ENCODE measurements at places on chromosomes 7 and 10.

DNA sequence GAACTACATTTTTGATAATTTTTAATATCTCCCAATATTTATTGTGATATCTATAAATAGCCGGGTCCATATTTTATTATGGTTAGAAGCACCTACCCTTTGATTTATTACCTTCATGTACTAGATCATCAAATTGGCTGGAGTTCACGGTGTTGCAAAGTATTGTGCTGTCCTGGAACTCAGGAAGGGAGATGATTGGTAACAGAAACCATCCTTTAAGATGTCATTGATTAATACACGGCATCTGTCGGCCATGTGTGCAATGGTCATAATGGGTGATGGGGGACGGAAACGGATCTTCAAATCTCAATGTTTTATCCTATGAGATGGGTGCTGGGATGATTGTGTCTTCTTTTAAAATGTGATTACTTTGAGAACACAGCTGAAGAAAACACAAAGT lies 157.0 kb downstream of the NEBL start:
- DNase-seq, result no peak

DNA sequence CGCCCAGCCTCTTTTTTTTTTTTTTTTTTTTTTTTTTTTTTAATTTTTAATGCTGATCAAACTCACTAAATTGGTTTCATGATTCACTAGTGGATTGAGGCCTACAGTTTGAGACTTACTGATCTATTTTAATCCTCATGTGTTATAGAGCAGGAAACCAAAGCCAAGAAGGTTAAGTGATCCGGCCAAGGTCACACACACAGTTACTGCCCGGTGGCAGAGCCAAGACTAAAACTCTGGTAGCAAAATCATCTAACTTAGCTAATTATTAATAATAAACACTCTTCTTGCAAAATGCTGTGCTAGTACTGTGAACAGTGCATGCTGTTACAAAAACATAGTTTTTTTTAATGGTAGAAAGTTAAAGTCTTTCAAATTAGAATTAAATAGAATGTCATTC lies 188.3 kb upstream of the NFE2L3 start:
- DNase-seq, result peak; percentile 84

GRCh38 chr10:11851910-11852309 lies 28.8 kb downstream of the PROSER2 start:
- no peak for DNase-seq

- DNase-seq, result peak; percentile 14
These were observed 163.2 kb upstream of the GPR26 start for GRCh38 chr10:123502983-123503382.

- DNase-seq, result no peak
These were observed 268.7 kb downstream of the CELF2 start for GRCh38 chr10:11286261-11286852.

- DNase-seq, result peak; percentile 46
These were observed 87.7 kb upstream of the PRKCQ start for GRCh38 chr10:6667679-6668270.

- no peak for DNase-seq
These were observed 38.2 kb upstream of the FIGNL1 start for GRCh38 chr7:50488379-50488778.

DNA sequence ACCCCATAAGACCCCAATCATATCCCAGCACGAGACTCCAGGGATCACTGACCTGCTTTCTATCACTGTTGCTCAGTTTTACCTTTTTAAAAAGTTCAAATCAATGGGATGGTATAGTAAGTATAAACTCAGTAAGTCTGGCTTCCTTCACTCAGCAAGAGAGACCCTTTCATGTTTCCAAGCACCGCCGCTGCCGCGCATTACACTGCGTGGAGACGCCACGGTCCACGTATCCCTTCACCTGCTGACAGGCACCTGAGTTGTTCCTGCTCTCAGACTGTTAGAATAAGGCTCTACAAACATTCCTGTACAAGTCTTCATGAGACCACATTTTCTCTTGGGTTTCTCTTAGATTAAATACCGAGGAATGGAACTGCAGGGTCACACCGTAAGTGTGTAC lies 28.3 kb downstream of the MAD1L1 start:
- DNase-seq, result no peak

GRCh38 chr10:93070378-93071176 lies 3.1 kb upstream of the CYP26A1 start:
- no peak for DNase-seq

DNA sequence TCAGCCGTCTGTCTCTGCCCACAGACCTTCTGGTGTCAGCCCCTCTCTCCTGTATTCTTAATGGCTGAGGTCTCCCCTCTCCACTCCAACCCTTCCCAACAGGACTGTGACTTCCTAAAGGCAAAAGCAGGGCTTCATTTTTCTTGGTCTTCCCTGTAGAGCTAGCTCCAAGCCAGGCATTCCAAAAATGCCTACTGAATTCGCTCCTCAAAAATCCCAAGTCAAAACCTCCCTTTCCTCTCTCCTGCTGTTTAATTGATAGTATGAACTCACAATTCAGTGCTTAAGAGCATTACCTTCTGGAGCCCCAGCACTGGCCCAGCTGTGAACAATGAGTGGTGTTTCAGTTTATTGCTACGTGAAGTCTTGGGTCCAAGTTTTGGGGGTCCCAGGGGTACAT lies 628.4 kb downstream of the PARD3 start:
- DNase-seq, result no peak

DNA sequence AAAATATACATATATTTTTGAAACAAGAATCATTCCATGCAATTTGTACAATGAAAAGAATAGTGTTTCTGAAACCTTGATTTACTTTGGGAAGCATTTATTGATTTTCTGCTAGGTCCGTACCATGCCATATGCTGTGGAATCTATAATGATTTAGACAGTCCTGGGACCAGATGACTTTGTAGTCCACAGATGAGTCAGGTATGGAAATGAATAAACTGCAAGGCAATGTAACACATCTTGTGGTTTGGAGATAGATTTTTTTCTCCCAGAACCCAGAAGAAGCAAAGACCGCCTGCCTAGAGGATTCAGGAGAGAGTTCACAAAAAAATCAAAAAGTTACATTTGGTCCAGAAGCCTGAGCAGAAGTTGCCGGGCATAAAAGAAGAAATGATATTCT lies 190.4 kb downstream of the GPR37 start:
- DNase-seq, result no peak

- no peak for DNase-seq
These were observed 231.3 kb downstream of the LRMDA start for GRCh38 chr10:75662715-75663114.

GRCh38 chr7:8015100-8015745 lies 46.6 kb downstream of the GLCCI1 start:
- no peak for DNase-seq

DNA sequence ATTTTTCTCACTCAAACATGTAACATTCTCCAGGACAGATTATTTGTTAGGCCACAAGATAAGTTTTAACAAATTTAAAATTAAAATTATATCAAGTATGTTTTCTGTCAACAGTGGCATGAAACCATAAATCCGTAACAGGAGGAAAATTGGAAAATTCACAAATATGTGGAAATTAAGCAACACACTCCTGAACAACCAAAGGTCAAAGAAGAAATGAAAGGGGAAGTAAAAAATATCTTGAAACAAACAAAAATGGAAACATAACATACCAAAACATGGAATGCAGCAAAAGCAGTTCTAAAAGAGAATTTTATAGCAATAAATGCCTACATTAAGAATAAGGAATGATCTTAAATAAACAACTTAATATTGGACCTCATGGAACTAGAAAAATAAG lies 147.3 kb downstream of the ZEB1 start:
- no peak for DNase-seq

Measured in MM.1S (cell line).